CD4-positive, alpha-beta T cell treated with Interleukin-10 for 1 hour (primary cell): ENCODE measurements at places on chromosomes 4 and X.

GRCh38 chr4:86603311-86603885 lies 9.3 kb downstream of the PTPN13 start:
- DNase-seq = no peak

GRCh38 chr4:7213807-7214206 lies 21.5 kb downstream of the SORCS2 start:
- DNase-seq = no peak

DNA sequence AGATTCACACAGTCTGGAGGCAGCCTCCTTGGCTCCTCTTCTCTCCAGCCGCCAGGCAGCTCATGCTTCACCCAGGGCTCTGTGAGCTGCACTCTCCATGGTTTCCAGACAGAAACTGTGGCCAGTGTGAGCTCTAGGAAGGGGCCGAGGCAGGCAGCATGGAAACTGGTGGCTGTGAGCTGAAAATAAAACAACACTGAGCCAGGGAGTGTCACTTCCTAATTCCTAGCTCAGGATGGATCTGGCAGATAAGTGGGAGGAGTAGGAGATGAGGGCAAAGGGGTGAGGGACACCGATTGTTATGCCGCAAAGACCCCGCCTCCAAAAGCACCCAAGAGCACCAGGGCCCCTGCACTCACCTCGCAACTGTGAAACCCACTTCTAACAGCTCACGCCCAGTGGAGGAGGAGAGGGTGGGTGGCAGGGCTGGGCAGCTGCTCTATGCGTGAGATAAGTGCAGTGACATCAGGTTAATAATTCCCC lies 69.8 kb downstream of the FHDC1 start:
- no peak for DNase-seq

GRCh38 chr4:131609039-131609438 lies 1540.1 kb upstream of the PCDH10 start:
- no peak for DNase-seq

DNA sequence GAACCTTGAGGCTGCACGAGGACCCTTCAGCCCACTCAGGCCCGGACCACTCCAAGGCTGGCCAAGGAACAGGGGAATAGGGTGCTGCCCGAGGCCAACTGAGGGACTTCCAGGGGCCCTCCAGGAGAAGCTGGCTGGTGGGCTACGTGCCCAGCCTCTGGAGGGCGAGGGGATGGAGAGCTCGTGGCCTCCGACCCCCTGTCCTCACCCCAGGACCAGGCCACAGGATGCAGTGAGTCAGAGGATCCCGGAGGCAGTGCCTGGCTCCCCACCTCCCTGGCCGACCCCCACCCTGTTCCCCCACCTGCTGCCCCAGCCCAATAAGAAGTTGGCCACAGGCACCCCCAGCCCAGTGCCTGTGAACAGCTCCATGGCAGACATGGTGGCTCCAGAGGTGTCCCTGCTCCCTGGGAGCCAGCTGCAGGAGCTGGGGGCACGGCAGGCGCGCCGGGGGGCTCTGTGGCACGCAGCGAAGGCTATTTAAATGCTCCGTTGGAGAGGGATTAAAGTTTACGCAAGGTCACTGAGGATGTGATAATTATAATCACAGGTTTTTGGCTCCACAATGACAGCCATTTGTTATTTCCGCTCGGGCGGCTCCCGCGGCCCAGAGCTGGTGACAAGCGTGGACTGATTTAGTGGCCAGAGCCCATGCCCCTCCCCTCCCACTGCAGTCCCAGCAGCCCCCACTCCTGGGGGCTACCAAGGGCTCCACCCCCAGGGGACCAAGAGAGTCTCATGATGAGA lies 95.7 kb upstream of the NKX1-1 start:
- no peak for DNase-seq

DNA sequence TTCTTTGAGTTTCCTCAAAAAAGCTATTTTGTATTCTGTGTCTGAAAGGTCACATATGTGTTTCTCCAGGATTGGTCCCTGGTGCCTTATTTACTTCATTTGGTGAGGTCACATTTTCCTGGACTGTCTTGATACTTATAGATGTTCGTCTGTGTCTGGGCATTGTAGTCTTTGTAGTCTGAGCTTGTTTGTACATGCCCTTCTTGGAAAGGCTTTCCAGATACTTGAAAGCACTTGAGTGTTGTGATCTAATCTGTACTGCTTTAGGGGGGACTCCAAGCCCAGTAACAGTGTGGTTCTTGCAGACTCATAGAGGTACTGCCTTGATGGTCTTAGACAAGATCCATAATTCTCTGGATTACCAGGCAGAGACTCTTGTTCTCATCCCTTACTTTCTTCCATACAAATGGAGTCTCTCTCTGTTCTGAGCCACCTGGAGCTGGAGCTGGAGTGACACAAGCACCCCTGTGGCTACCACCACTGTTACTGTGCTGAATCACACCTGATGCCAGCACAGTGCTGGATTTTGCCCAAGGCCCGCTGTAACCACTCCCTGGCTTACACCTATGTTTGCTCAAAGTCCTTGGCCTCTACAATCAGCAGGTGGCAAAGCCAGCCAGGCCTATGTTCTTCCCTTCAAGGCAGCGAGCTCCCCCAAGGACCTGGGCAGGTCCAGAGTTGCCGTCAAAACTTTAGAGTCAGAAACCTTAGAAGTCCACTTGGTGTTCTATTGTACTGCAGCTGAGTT lies 72.3 kb upstream of the EFHC2 start:
- DNase-seq = no peak

GRCh38 chr4:18403327-18403726 lies 381.8 kb upstream of the LCORL start:
- DNase-seq = no peak

- no peak for DNase-seq
These were observed 208.6 kb downstream of the VEGFC start for GRCh38 chr4:176584031-176584606.

DNA sequence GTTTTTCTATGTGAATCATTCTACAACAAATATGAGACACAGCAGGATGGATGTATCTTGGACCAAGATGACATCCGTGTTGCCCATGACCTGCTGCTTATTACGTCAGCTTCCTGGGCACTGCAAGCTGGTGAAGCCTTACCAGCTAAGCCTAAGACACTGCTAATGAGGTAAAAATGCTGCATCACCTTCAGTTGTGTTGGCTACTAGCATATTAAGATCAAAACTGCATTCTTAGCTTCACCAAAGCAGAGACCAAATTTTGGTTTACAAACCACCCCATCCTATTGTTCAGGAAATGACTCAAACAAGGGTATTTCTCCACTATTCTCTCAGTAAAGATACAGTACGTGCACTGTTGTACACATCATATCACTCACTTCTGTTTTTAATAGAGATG lies 50.3 kb downstream of the MAML3 start:
- peak; percentile 41 for DNase-seq

DNA sequence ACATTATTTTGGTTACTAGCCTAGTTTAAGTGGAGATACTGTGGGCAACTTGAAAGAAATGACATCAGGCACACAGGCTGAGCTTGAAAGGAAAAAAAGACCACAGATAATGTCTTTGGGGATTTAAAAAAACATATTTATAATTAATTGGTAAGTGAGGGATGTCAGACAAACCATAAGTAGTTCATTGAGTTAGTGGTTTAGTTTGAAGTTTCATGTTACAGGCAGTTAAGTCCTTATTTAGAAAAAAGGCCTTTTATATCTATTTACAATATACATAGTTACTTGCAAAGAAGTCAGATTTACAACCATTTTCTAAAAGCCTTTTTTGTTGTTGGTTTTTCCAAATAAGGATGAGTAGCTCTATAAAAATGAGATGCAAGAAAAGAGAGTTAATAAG lies 89.2 kb downstream of the CDS1 start:
- DNase-seq = no peak

DNA sequence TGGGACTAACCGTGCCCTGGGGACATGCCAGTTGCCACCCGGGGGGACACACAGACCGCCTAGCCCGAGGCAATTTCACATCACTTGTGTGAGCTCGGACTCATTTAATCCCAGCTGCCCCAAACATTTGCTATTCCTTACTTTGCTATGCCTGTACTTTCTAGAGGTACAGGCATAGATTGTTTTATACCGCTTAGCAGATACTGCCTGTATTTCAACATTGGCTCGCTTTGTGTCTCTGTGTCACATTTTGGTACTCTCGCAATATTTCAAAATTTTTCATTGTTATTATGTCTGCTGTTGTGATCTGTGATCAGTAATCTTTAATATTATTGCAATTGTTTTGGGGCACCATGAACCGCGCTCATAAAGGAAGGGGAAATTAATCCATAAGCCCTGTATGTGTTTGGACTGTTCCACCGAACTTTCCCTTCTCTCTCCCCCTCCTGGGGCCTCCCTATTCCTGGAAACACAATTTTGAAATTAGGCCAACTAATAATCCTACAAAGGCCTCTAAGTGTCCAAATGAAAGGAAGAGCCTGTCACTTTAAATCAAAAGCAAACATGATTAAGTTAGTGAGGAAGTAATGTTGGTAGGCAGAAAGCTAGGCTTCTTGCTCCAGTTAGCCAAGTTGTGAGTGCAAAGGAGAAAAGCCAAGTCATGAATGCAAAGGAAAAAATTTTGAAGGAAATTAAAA lies 568 bp upstream of the CASP6 start:
- DNase-seq = no peak

DNA sequence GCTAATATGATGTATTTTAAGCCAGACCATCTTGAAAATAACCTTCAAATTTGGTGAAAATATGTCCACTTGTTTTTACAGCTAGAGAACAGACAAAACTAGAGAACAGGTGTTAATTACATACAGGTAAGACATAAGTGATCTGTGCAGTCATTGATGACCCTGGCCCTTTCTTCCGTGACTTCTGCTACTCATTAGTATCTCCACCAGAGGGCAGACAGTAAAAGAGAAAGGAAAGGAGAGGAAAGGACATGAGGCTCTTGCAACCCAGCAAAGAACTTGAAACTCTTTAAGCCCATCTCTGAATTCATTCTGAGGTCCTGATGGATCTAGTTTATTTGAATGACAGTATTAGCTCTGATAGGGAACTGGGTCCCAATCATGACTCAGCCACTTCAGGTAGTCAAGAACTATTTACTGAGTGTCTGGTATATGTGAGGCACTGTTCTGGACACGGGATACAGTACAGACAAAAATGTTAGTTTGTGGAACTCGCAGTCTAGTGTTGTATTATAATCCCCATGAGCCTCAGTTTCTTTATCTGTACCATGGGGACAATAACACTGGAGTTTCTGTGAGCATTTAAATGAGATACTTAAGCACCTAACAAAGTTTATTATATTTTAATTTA lies 121.0 kb upstream of the TEX13D start:
- DNase-seq = peak; percentile 69

GRCh38 chr4:32112891-32113290 lies 1392.7 kb downstream of the PCDH7 start:
- DNase-seq = no peak

- DNase-seq = no peak
These were observed 331.0 kb upstream of the PCDH10 start for GRCh38 chr4:132818091-132818490.

DNA sequence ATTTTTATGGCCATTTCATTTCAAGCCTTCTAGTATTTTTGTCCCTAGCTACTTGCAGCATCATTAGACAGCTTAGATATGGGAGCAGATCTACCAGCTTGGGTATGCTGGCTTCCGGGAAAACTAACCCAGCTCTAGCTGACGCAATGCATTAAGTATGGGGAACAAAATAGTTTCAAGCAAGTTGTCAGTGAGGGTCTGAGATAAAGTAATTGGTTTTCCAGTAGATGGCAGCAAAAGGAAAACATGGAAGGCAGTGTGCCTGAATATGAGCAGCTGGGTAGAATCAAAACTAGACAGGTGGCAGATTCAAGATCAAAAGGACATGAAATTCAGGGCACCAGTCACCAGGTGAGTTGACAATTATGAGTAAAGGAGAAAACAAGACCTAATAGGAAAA lies 340.9 kb upstream of the CTSO start:
- no peak for DNase-seq

GRCh38 chr4:174835536-174835935 lies 6.5 kb upstream of the GLRA3 start:
- DNase-seq = no peak

DNA sequence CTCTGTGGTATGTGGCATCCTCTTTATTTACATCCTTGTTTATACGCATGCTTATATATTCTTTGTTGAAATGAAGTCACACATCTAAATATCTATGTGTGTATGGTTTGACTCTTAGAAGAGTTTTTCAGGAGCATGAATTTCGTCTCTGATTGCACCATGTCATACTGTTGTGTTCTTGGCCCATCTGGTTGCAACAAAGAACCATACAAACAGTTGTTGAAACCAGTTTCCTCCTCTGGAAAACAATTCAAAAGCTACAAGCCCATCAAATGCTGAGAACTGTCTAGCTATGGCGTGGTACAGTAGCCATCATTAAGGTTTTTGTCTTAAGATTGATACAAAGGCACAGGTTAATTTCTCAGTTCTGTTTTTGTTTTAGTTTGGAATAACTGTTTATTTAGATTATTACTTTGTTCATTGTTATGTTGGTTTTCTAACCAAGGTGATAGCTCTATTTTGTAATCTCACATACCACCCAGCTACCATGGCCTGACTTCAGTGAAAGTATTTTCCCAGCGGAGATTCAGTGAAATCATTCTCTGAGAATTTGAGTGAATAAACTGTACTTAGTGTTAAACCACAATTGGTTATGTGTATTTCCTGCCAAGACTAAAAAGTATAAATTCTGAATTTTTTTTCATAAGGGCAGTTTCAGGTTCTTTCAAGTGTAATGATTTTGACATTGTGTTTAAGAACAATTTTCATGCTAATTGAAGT lies 91.0 kb downstream of the ARHGAP24 start:
- DNase-seq = no peak

GRCh38 chr4:2817701-2818350 lies 24.9 kb downstream of the SH3BP2 start:
- DNase-seq = no peak

DNA sequence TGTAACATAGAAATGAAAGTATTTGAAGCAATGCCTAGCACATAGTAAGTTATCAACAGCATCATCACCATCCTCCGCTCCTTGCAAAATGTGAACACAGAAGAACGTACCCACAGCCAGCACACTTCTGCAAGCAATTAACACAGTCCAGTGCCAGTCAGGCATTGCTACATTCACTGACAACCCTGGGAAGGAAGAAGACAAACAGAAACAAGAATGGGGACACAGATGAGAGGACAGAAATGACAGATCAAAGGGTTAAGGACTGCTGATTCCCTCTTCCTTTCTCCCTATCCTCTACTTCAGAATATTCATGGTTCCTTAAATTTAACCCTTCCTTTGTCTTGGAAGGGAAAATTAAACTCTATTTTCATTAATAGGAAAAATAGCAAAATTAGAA lies 53.1 kb downstream of the CHM start:
- DNase-seq = no peak

DNA sequence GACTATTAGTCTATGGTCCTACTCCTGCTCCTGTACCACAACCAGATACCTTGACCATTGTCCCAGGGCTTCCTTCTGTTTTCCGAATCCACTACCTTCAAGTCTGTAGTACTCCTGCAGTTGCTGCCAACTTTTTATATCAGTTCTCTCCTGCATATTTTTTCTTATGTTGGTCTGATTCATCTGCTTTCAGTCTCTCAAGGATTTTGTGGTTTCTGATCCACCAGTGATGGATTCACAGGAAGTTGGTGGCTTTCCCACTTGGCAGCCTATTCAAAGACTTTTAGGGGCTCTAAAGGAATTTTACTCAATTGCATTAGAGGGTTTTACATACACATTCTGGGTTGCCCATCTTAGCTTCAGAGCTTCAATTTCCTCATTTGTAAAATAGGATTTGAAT lies 23.6 kb downstream of the KIF4A start:
- no peak for DNase-seq
